ENCODE measurements at places on chromosomes 3 and 15. TPM values are rescaled to one million over a fixed set of nuclear protein-coding genes. Genes with fewer than 3 reads are reported as not detected.
A peak's percentile ranks its signal among the peaks of the same experiment; 100 is the strongest.

DNA sequence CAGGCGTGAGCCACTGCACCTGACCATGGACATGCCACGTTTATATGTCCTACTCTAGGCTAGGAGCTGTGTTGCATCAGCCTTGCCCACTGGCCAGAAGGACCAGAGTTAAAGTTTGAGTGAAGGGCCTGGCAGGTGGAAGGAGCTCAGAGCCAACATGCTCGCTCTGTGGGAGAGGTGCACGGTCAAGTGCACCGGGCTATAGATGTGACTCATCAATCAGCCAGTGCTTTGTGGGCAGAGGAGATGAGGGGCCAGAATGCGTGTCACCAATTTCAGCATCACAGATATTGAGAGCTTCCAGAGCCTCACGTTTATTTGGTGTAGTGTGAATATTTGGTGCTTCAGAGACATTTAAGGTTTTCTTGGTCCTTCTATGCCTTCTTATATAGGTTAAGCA, 137.3 kb upstream of the KBTBD8 start:
- peak; percentile 4 for DNase-seq

DNA sequence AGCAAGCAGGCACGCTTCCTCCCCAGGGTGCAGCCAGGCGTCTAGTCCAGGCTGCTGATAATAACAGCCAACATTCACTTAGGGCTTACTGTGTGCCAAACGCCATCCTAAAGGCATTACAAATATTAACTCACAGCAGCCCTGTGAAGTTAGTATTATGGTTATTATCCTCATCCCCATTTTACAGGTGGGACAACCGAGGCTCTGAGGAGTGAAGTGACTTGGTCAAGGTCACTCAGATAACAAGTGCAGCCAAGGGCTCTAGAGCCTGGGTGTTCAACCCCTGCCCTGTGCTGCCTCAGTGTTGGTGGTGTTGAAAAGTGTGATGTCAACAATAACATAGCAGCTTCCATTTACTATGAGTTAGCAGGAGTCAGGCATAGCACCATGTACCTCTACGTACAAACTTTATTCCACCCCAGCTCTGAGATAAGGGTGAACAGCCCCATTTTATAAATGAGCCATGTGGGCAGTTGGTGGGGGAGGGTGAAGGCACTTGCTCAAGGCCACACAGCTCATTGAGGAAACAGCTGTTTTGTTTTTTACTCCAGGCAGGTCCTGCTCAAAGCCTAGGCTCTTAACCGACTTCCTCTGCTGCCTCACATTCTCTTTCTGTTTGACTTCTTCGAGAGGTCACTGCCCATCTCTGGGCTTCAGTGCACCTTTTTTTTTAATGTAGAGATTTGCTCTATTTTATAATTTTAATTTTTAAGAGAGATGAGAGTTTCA, 24.0 kb upstream of the TRH start:
- no peak for DNase-seq

DNA sequence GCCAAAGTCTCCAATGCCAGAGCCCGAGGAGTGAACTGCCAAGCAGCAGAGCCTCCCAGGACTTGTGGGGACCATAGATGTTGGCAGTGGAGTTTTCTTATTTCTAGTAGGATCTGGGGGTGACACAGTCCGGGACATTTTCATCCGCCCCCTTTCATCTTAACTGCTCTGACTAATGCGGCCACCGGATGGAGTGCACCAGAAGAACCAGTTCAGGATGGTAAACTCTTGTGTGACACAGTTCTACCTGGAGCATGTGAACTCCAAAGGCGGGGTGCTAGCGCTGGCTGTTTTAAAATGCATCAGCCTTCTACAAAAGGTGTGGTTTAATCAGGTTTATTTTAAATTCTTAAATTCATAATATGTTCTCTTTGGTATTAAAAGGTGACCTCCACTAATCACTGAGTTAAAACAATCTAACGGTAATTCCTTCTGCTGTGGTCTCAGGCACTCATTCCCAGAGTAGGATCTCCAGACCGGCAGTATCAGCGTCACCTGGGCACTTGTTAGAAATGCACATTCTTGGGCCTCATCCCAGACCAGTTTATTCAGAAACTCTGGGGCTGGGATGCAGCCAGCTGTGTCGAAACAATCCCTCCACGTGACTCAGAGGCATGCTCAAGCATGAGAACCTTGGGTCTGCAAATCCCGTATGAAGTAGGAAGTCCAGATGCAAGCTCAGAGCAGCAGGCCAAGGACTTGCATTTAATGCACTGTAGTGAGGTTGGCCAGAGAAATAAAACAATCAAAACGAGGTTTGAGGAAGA, 105.5 kb downstream of the GABRB3 start:
- DNase-seq = no peak

GRCh38 chr3:18379647-18380046, 45.5 kb downstream of the SATB1 start:
- DNase-seq = no peak

GRCh38 chr15:100729461-100729860, 127.1 kb downstream of the ASB7 start:
- no peak for DNase-seq

DNA sequence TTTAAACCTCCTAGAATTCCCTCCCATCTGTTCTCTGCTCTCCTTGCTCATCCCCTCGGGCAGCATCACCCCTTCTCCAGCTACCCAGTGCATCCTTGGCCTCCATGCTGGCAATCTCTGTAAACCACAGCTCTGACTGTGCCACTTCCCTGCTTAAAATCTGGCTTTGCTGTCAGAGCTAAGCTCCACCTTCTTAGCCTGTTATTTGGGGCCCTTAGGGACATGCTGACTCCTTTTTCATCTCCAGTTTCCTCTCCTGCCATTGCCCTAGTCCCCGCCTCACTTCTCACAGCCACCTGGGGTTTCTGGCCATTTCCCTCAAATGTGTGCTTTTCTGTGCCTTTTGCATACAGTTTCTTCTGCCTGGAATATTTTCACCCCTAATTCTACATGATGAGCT, 5.7 kb downstream of the SLC6A20 start:
- DNase-seq = no peak

DNA sequence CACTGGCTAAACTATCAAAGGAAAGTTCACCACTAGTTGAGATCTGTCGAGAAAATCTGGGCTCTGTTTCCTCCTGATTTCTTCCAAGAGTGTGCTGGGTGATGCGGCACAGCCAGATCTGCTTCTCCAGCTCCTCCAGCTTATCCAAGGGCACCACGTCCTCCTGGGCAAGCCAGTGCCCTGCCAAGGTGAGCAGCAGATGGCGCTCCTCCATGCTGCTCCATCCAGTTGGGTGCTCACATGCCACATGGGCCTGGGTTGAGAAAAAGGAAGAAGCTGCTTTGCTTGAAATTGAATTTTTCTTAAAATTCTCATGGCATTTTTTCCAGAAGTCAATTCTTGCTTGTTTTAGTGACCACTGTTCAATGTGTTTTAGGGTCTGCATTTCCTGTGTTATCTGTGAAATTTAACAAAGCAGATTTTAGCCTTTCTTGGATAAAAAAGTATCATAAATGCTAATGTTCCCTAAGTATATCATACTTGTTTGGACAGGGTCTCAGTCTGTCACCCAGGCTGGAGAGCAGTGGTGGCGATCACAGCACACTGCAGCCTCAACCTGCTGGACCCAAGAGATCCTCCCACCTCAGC, 47.3 kb downstream of the EIF3J start:
- peak; percentile 54 for DNase-seq

DNA sequence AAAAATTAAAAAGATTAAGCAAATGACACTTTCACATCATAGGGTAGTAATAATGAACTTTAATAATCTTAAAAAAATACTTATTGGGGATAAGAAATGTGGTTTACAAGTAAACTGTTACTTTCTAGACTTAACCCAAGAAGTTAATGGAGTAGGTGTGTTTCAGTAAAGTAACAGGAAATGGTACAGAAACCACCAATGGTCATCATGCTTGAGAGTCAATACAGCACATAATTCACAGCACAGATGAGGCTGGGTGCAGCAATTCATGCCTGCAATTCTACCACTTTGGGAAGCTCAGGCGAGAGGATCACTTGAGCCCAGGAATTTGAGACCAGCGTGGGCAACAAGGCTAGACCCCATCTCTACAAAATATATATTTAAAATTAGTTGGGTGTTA, 11.5 kb upstream of the USP50 start:
- no peak for DNase-seq

DNA sequence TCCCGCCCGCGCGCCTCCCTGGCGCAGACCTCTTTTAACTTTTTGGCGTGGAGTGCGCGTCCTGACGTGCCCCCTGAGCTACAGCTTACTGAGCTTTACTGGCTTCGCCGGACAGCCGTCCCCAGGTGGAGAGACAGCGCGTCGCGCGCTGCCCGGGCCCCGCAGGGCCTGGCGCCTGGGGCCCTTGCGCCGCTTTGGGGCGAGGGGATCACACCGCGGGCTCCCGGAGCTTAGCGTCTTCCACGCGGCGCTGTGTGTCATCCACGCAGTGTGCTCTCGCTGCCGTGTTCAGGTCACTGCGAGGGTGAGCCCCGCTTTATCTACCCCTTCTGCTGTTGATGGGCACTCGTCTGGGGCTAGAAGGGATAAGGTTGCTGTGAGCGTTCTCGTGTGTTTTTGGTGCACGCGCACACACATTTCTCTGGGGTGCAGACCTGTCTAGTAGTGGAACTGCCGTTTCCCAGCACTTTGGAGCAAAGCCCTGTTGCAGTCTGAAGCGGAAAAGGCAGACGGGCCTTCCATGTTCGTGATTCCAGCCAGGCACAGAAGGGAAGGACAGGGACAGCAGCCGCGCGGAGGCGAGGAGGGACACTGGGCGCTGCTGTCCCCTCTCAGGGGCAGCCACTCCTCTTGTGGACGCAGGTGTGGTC, 33.1 kb upstream of the ALDH1L1 start:
- no peak for DNase-seq

- DNase-seq = no peak
Observed at GRCh38 chr3:124483915-124484470, 246.3 kb upstream of the UMPS start.

DNA sequence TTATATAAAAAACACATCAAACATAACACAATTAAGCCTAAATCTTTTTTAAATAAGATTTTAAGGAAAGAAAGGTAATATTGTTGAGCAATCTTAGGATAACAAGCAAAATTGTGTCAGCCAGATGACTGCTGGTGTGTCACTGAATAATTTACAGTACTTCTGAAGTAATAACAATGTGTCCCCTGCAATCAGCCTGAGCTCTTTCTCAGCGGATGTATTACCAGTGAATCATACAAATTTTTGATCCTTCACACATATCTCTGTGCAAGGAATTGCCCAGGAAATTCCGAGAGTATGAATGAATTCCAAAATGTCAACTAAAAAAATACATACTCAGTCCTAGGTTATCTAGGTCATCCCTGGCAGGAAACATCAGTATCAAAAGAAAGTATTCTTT, 76.6 kb upstream of the PTX3 start:
- DNase-seq = peak; percentile 95

DNA sequence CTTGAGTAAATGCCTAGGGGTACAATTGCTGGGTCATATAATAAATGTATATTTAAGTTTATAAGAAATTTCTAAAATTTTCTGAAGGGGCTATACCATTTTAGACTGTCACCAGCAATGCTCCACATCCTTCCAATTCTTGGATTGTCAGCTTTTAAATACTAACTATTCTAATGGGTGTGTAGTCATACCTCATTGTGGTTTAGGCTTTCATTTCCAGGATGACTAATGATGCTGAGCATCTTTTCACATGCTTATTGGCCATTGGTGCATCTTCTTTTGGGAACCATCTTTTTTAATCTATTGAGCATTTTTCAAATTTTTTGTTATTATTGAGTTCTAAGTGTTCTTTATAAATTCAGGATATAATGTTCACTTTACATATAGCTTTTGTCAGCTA, 52.5 kb upstream of the CORO2B start:
- peak; percentile 87 for DNase-seq

- no peak for DNase-seq
Observed at GRCh38 chr3:151248772-151249337, 29.5 kb downstream of the P2RY14 start.

DNA sequence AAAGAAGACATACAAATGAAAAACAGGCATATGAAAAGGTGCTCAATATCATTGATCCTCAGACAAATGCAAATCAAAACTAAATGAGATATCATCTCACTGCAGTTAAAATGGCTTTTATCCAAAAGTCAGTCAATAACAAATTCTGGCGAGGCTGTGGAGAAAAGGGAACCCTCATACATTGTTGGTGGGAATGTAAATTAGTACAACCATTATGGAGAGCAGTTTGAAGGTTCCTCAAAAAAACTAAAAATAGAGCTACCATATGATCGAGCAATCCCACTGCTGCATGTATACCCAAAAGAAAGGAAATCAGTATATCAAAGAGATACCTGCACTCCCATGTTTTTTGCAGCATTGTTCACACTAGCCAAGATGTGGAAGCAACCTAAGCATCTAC, 165.8 kb downstream of the PLCL2 start:
- DNase-seq = no peak

DNA sequence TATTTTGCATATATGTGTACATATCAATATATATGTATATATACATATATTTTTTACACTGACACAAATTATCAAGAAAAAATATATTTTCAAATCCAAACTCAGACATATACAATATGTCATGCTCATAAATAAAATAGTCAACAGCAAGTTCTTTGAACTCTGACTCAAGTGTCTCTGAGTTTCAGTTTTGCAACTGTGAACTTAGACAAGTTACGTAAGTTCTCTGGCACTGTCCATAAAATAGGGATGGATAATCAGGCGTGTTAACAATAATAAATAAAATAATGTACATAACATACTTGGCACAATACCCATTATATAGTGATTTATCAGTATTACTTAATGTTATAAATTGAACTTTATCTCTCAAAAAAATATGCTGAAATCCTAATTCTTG, 12.1 kb upstream of the XRN1 start:
- DNase-seq = no peak

DNA sequence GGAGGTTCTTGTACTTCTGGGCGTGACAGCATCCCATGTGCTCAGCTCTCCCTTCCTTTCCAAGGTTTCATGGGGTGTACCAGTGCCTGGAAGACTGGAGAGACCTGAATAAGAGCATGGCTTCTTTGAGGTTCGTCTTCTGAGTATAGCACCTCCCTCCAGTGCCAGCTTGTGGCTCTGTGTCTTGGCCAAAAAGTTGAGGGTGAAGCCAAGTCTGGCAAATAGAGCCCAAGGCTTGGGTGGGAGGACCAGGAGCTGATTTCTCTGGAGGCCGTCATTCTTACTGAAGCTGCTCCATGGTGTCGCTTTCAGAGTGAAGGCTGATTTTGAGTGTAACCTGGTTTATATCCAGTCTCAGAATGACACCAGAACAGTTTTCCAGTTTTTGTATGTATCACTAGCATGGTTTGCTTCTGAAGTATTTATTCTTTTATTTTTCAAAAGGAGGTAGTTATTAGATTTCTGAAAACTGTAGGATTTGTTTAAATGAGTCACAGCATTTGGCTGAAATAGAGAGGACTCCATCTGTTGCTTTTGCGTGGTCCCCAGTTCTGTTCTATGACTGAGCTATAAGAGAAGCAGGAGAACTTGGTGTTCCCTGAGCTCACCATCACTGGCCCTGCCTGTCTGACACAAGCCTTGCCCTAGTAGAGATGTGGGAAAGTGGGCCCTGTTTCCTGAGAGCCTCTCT, 47.2 kb downstream of the BSN start:
- no peak for DNase-seq

Gene RASGRP1
- 0.52 TPM for total RNA-seq

Gene EEF1AKMT4
- total RNA-seq = 9.7 TPM

Gene RAB6B
- total RNA-seq = 0.62 TPM

Gene TMCO5A
- not detected for total RNA-seq

Gene YEATS2
- total RNA-seq = 28.9 TPM

Gene COL8A1
- 225 TPM for total RNA-seq

Gene NR2E3
- total RNA-seq = not detected

All from M059J (cell line).